ENCODE measurements at places on chromosomes 5 and 9.

DNA sequence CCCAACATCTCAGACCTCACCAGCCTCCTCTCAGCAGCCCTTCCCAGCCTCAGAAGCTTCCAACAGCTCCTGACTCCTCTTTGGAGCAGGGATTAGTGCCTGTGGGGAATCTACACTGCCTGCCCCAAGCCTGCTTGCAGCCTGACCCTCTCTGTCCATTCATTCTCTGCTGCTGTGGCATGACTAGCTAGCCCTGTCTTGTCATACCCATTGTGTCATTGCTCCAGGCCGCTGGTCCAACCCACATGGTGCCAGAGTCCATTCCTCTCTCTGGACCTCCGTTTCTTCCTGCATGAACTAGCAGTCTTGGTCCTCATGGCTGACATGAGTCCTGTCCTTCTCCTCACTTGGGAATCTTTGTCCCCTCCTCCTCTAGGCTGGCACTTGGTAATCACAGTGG is 12.8 kb upstream of the RXRA start:
- no peak for DNase-seq

DNA sequence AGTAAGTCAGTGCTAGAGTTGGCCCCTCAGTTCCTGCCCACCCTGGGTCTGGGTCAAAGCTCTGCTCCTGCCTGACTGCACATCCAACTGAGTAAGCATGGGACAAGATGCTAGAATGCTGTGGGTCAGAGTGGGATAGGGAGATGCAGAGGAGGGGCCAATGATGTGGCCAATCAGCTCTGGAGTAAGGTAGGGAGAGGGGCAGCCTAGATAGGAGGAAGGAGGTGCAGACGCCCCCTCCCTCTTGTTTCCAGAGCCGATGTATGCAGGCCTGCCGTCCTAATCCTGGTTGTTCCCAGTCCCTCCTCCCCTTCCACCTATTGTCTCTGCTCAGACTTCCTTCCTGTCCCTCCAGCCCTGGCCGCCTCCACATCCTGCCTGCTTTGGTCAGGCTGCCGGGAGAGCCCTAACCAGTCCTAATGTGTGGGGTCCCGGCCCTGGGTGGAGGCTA is 1.3 kb downstream of the ARAP3 start:
- DNase-seq: no peak

DNA sequence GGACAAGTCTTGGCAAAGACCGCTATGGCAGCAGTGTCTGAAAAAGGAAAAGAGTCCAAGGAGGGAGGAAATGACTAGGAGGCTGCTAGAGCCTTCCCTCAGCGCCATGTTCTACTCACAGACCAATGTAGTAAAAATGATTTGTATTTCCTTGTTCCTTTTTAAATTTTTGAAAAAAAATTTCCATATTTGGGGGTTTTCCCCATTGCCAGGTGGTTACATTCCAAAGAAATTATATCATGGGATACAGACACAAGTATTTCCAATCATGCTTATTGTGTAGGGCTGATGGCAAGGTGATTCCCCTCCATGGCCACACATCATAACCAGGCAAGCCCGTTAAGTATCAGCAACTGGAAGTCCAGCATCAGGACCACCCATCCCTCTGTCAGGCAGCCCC is 138.2 kb downstream of the PIP5K1B start:
- DNase-seq: no peak

DNA sequence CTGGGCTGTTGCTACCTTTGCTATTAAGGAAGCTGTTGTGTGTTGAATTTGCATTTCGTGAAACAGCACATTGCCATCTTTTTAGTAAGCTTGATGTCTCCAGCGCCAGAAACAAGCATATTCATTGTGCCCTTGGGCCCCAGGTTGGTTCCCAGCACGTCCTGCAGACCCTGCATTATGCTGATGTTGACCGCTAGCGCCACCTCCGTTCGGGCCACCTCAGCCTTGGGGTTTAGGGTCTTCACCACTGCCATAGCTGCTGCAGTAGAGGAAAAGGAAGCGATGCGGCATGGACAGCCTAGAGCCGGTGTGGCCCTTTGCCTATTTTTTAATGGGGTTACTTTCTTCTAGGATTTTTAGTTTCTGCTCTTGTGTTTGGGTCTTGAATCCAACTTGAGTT is 23.8 kb upstream of the OTULIN start:
- no peak for DNase-seq

GRCh38 chr9:97628668-97629067 is 4.5 kb downstream of the TSTD2 start:
- DNase-seq: no peak

GRCh38 chr5:166117072-166118066 is 2174.1 kb upstream of the WWC1 start:
- no peak for DNase-seq

- DNase-seq: peak; percentile 82
These were observed at the start of gene TDRD7 for GRCh38 chr9:97411789-97412625. Gene TDRD7 (plus strand): TSS chr9:97412096. CDS start chr9:97428466, 16,370 bp downstream.

DNA sequence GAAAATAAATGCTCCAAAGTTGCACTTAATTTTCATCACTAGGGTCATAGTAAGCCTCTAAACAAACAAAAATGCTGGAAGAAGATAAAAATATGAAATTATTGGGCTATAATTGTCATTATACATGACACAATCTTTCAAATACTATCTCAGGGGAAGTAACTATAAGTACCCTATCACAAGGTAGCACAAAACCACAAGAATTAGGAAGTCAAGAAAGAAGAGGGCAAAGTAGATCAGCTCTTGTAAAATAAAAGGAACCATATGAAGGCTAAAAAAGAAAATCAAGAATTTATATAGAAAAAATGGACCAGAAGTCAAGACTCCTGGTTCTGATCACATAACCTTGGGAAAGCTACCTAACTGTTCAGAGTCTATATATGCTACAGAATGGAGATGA is 48.1 kb downstream of the DIAPH1 start:
- no peak for DNase-seq

GRCh38 chr5:135461481-135462151 is 9.5 kb upstream of the TIFAB start:
- DNase-seq: no peak

GRCh38 chr5:127898551-127899213 is 184.9 kb upstream of the SLC12A2 start:
- no peak for DNase-seq

DNA sequence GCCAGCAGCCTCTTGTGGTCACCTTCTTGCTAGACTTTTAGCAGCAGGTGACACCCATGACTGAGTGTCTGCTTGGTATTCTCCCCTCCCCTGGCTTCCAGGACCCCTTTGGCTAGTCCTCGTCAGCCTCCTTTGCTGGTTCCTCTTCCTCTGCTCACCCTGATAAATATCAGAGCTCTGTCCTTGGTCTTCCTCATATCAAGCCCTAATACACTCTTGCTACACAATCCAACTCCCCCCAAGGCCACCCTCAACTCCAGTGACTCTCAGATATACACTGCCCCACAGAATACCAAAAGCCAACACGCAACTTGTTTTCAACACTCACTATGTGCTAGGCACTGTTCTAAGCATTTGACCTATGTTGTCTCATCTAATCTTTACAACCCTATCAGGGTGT is 30.3 kb upstream of the LCP2 start:
- DNase-seq: no peak

GRCh38 chr9:131986576-131986975 is 93.1 kb downstream of the MED27 start:
- DNase-seq: no peak

- no peak for DNase-seq
These were observed 126.5 kb upstream of the CDH18 start for GRCh38 chr5:20114526-20114925.

DNA sequence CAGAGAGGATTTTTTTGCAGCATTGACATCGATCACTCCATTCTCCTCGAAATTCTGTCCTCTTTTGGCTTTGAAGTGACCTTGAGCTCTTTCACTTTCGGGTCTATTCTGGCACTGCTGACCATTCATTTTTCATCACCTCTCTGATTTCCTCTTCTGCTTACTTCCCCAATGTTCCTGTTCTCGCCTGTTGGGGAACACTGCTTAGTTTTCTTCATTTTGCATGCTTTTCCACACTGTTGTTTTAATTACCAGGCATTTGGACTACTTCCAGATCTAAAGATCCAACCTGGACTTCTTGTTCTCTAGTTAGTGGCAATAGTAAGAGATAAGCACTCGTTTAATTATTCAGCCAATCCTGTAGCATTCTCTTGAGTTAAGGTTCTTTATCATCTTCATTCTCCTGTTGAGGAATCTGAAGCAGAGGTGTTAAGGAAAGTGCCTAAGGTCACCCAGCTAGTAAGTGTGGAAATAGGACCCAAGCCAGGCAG is 53.4 kb downstream of the MAN2A1 start:
- no peak for DNase-seq

GRCh38 chr9:71518045-71518827 is 250.1 kb downstream of the CEMIP2 start:
- no peak for DNase-seq

DNA sequence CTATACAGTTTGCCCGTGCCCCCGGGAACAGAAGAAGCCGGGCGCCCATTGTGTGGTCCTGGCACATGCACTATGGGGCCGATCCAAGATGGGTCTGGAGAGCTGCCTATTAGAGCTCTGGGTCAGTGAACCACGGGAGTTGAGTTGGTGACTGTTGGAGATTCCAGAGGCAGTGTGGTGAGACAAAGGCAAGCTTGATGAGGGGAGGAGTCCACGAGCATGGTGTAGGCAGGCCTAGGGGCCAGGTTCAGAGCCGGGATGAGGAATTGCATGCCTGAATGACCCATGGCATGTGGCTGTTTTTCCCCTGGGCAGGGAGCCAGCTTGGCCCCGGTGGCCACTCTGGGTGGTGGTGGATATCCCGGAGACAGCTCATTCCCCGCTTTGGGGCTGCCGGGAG is 84.4 kb upstream of the STC2 start:
- no peak for DNase-seq

GRCh38 chr5:154482528-154483449 is 4.8 kb upstream of the HAND1 start:
- no peak for DNase-seq

GRCh38 chr5:79850941-79851340 is 140.1 kb downstream of the MTX3 start:
- DNase-seq: no peak

DNA sequence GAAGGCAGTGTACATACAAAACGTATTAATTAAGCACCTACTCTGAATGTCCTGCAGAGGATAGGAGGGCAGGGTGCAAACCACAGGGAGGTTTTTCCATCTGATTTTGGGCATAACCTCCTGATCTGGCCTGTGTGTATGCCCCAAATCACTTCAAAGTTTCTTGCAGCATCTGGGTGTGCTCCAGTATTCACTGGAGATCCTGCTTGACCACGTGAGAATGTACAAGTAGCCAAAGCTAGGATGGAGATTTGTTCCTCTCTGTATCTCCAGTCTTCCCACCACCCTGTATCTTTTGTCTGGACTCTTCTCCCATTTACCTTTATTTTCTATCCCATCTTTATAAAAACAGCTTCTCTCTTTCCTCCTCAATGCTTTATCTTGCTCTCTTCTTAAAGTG is 207.7 kb downstream of the FBXL7 start:
- no peak for DNase-seq

- no peak for DNase-seq
These were observed 278.1 kb upstream of the TNC start for GRCh38 chr9:115396071-115396529.

GRCh38 chr5:137190441-137190840 is 308.7 kb downstream of the SPOCK1 start:
- no peak for DNase-seq

DNA sequence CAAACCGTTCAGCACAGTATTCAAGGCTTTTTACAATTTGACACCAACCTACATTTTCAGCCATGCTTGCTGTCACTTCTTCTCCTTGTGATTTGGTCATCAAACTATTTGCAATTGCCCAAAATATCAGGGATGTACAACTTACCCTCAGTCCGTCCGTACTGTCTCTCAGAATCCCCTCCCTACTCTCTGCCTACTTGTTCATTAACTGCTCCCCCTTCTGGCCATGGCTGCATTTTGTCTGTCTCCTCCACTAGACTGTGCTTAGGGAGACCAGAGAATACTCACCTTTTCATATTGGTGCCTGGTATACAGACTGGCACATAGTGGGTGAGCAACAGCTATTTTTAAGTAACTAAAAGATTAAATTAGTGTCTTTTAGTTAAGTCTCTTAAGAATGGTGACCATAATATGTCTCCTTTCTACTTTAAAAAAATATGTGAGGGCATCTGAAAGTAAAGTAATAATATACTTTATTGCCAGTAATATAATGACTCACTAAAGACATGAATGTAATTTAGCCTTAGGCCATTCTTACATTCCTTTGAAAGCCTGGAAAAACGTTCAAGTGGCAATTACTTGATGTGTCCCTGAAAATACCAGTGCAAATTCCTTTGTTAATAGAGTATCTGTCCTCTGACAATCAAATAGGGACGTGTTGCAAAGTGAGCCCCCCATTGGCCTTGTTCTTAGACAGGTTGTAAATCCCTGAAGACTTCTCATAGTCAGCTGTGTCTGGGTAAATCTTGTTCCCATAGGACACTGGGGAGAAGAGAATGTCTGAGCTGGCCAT is 27.8 kb downstream of the PRLR start:
- no peak for DNase-seq

- DNase-seq: no peak
These were observed 113.8 kb downstream of the ALDH1A1 start for GRCh38 chr9:72839085-72839484.

- DNase-seq: no peak
These were observed 9.2 kb upstream of the LCN15 start for GRCh38 chr9:136773386-136774044.

GRCh38 chr5:140108093-140109017 is 5.6 kb upstream of the PURA start:
- DNase-seq: no peak

GRCh38 chr5:180334176-180334575 is 19.0 kb downstream of the GFPT2 start:
- no peak for DNase-seq

GRCh38 chr9:126215486-126215885 is 111.1 kb upstream of the MVB12B start:
- no peak for DNase-seq

DNA sequence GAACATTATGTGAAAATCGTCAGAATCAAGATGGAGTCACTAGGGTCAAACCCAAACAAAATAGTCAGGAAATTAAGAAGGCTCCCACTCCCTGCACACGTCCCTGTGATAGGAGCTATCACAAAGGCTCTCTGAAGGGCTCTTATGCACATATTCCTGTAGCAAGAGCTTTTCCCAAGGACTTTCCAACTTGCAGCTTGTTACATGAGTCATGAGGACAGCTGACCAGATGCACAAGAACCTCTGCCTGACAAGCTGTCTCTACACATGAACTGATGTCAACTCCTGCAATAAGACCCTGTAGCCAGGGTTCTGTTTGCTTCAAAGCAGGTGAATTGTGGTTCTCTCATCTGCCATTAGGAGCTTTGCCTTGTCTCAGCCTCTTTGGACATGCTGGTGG is 122.4 kb downstream of the OLFM1 start:
- DNase-seq: no peak

DNA sequence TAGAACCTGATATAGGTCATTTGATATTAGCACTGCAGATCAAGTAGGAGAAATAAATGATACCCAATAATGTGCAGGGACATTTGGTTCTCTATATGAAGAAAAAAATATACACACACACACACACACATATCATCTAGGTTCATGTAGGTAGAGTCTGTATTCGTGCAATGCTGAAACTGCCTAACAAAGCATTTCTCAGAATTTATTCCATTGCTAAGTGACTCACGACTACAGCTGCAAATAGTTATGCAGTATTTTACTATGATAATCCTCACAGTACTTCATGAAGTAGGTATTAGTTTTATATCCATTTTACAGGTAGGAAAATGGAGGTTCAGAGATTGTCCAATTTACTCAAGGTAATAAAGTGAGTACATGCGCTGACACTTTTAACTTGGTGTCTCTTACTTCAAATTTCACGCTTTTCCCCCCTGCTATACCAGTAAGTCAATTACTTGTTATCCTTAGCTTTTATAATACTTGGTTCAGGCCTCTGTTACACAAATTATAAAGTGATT is 2.4 kb downstream of the GIN1 start:
- no peak for DNase-seq

- no peak for DNase-seq
These were observed 14.6 kb downstream of the PAPPA start for GRCh38 chr9:116168231-116168630.
